ENCODE measurements at places on chromosomes 7 and 10.

GRCh38 chr10:89301721-89302445, at the start of gene IFIT2:
Gene IFIT2, plus strand, starts transcription at chr10:89302046. Its CDS starts 78 bp downstream, at chr10:89302124.
- DNase-seq: peak; percentile 86

- DNase-seq: no peak
Observed at GRCh38 chr7:53119514-53119941, 84.1 kb downstream of the POM121L12 start.

DNA sequence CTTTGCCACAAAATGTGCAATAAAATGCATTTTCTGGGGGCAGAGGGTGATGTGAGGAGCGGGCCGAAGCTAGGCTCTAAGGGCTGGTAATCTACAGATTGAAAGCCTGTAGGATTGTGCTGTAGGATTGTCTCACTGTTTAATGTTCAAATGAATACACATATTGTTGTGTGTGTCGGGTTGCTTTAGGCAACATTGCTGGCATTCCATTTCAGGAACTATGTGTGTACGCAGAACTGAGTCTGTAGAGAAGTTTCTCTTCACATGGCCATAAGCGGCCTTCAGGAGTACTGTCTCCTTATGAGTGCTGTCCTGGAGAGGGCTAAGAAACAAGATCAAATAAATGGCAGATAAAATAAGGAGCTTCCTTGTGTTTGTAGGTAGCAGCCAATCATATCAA, 540.2 kb downstream of the GATA3 start:
- no peak for DNase-seq

DNA sequence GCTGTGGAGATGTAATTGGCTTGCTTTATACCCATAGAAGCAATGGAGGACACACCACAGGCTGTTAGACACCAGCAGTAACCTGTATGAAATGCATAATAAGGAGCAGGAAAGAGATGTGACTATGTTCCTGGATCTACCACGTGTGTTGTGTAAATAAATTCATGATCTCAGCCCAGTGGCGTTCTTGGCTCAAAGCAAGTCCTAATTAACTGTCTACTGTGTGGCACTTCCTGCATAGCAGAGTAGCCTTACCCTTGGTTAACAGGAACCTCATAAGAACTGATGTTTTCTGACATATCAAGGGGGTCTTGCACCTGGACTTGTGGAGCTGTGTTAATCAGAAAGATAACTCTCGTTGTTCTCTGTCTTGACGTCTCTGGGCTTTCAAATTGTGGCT, 25.7 kb upstream of the FAM180A start:
- no peak for DNase-seq

DNA sequence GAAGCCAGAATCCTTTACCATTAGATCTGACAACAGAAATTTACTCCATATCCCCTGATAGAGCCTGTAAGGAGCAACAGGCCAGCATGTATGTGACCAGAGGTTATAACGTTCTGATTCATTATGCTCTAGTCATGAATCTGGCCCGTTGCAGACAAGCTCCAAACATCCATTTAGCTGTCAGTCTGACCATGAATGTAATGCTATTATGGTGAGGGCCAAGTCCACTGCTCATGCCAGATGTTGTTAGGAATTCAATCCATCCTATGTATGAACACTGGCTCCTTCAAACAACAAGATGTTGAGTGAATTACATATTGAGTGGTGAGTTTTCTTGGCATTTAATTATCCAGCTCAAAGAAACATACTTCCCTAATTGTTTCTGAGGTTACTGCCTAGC, 610.1 kb upstream of the ANKRD30A start:
- no peak for DNase-seq

Data from NAMALWA (cell line).